Activated CD4-positive, alpha-beta T cell treated with anti-CD3 and anti-CD28 coated beads, Interleukin-2, amount 50 U/mL, for 4 hours (primary cell): ENCODE measurements at places on chromosomes 7 and 10.
A peak's percentile ranks its signal among the peaks of the same experiment; 100 is the strongest.

DNA sequence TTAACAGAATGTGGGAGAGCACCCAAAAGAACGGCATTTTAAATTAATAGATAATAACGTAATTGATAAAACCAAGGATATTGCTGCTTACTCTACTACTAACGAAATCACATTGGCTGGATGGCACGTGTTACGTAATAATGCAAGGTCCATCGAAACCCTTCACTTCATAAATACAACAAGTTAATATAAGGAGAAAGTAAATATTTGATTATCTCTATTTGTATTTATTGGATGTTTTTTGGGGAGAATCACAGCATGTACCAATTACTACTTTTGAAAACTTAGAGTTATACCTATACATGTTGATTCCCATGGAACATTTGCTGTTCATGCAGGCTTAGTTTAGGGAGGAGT lies 1.6 kb downstream of the PRKG1 start:
- no peak for DNase-seq

GRCh38 chr10:23263441-23264164 lies 71.5 kb downstream of the PTF1A start:
- DNase-seq, result no peak

DNA sequence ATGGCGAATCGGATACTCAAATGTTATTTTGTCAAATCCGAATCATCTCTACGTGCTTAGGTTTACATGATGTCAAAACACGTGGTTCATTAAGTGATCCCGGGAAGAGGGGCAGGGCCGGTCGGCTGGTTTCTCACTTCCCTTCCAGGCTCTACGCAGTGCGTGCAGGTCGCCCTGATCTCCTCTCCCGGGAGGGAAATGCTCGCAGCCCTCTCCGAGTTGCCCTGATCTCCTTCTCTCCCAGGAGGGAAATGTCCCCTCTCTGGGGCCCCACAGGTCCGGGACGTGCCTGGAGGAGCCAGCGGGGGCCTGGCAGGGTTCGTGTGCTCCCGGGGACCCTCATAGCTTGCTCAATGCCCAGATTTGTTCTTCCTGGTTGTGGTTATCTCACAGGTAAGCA lies 202.7 kb downstream of the DNAJB6 start:
- no peak for DNase-seq

GRCh38 chr7:102152672-102153598 lies 133.7 kb upstream of the SH2B2 start:
- DNase-seq, result no peak

DNA sequence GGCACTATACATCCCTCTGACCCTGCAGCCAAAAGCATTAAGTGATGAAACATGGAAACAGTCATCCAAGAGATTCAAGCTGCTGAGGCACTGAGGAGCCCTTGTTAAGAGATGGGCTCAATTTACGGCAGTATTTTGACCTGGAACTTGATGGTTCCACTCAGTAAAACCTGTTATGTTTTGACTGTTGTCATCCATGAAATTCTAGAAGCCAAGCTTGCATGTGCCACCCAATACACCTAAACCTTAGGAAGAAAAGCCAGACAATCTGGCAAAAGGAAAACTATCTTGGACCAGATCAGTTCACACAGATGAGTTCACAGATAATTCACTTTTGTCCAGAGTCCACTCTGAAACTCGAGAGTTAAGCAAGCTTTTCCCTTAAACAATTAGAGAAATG lies 53.2 kb downstream of the ICA1 start:
- DNase-seq, result no peak

DNA sequence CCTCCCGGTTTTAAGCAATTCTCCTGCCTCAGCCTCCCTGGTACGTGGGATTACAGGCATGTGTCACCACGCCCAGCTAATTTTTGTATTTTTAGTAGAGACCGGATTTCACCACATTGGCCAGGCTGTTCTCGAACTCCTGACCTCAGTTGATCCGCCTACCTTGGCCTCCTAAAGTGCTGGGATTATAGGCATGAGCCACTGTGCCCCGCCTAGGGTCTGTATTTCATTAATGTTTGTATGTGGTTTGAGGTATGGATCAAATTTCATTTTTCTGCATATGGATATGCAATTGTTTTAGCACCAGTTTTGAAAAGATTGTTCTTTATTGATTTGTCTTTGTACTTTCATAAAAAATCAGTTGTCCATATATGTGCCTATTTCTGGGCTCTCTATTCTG lies 26.0 kb downstream of the CYP26A1 start:
- no peak for DNase-seq

DNA sequence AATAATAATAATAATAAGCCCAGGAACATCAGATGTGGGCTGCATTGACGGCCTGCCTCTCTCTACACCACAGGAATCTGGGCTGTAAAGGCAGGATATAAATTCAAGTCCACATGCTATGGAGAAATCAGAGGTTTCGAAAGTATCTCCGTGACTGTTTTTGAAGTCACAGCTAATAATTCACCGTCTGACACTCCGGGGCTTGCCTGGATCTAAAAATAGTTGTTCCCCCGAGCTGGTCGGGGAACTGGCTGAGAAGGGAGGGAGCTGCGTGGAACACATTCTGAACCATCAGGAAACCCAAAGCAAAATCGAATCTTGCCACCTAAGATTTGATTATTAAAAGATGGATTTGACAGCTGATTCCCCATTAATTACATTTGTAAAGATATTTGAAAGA lies 35.4 kb downstream of the KLF6 start:
- DNase-seq, result no peak

GRCh38 chr10:126964190-126964589 lies 59.0 kb downstream of the DOCK1 start:
- no peak for DNase-seq

DNA sequence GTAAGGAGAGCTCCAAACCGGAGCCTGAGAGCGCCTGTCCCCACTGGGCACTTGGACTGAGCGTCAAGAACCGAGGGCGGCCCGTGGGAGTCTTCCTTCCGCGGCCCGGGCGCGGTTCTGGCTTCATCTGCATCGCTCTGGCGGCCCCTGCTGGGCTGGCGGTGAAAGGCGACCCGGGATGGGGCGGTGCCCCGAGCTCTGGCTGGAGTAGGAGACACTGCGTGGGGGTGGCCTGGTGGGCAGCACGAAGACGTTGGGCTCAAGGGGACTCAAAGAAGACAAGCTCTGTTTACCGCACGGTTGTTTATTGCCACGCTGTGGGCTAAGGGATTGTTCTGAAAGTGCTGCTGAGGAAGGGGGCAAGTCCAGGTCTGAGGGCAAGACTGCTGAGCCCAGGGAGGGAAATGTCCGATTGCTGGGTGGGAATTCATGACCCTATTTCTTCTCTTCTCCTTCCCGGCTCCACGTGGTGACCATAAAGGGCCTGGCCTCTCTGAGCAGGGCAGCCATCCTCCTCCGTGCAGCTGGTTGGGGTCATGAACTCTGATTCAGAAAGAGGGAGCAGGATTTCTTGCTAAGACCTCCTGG lies 29.8 kb downstream of the PLAU start:
- peak; percentile 79 for DNase-seq

- DNase-seq, result peak; percentile 56
Observed at GRCh38 chr10:86401588-86402282, 35.1 kb upstream of the GRID1 start.

GRCh38 chr10:78948621-78949030 lies 120.1 kb upstream of the ZMIZ1 start:
- no peak for DNase-seq

- DNase-seq, result no peak
Observed at GRCh38 chr10:125012851-125013528, 71.1 kb downstream of the ZRANB1 start.

GRCh38 chr10:82277591-82277990 lies 402.6 kb downstream of the NRG3 start:
- DNase-seq, result no peak

GRCh38 chr7:47536661-47537611 lies 45.0 kb downstream of the TNS3 start:
- DNase-seq, result no peak

GRCh38 chr10:92111336-92111939 lies 179.4 kb downstream of the CPEB3 start:
- no peak for DNase-seq

DNA sequence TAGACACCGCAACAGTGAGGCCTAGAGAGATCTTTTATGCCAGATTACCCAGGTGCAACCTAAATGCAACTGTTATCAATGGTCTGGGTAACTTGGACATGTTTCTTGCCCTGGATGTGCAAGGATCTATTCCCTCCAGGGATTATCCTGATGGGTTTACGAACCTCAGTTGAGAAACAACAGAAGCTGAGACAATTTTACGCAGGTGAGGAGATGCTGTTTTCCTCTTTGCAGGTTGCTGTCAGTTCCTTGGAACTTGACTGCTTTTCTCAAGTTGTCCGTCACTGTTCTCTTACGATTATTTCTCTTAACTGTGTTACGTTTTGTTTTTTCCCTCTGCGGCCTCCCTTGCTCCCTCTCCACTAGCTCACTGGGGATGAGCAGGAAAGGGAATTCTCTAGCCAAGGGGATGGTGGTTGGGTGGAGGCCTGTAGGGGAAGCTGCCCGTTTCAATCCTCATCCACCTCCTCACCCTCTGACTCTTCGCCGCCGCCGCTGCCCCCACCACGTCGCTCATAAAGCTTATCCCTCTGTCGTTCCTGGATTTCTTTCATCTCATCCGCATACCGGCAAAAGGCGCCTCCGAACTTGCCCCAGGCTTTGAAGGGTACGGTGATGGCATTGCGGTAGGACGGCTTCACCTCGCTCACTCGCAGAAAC lies 1.2 kb downstream of the PURB start:
- DNase-seq, result no peak

DNA sequence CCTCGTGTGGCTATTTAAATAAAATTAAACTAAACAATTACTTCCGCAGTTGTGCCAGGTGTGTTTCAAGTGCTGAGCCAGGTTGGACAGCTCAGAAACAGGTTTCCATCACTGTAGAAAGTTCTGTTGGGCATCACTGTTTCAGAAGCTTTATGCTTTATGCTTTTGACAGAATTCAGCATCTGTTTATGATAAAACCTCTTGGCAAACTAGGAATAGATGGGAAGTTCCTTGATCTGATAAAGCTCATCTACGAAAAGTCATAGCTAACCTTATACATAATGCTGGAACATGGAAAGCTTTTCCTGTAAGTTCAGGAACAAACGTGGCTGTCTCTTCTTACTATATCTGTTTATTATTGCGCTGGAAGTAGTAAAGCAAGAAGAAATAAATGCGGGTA lies 143.4 kb downstream of the DOCK1 start:
- no peak for DNase-seq

DNA sequence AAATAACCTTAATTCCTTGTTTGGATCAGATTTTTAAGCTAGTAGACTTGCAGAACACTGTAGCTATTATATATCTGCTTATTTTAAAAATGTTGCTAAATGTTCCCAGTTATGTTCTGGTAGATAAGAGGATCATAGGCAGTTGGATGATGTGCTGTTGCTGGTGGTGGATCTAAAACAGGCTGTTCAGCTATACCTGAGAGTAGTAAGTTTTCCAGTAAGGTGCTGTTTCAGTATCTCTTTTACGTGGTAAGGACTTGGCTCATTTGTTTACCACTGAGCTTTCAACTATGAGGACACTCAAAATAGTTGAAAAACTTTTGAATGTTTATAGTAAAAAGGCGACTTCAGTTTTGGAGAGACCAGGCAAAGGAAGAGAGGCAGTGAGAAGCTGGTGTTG lies 180.9 kb downstream of the CDK14 start:
- DNase-seq, result no peak

DNA sequence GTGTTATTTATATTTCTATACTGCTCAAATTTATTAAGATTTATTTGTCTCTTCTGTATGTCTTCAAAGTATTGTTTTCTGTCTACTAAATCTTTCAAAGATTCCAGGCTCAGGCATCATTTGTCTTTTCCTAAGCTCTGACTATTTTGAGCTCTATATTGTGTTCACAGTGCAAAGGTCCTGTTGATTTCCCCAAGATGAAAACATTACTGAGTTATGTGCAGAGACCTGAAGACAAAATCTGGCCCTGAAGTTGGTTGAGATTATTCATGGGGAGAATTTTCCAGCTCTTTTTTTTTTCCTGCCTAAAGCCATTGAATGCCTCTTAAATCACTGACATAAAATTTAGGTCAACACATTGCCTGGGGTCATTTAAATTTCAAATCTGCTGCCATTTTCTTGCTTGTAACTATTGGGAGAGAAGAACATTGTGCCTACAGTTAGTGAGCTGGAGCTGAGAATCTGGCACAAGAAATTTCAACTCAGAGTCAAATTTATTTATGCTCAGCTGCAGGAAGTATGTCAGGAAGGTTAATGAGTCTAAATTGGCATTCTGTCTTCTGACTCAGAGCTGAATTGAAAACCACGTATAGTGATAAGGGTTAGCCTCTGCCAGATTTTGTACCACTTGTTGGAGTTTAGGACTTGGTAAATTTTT lies 31.6 kb downstream of the CSTF2T start:
- no peak for DNase-seq

- DNase-seq, result no peak
Observed at GRCh38 chr7:5437987-5438386, 14.4 kb upstream of the TNRC18 start.

- no peak for DNase-seq
Observed at GRCh38 chr10:11144626-11145494, 127.2 kb downstream of the CELF2 start.

- DNase-seq, result no peak
Observed at GRCh38 chr10:75117995-75118394, 6.5 kb downstream of the SAMD8 start.

GRCh38 chr10:11019724-11020547 lies 2.3 kb downstream of the CELF2 start:
- no peak for DNase-seq

GRCh38 chr10:2980116-2980515 lies 87.2 kb upstream of the PFKP start:
- no peak for DNase-seq
